ENCODE measurements at places on chromosomes 2 and 18. TPM values are rescaled to one million over a fixed set of nuclear protein-coding genes. Genes with fewer than 3 reads are reported as not detected.

The C2orf81 gene
- total RNA-seq = 0.53 TPM

The OR6B3 gene
- total RNA-seq = not detected

The STARD7 gene
- total RNA-seq = 169 TPM

The EPG5 gene
- total RNA-seq = 5.1 TPM

The KYNU gene
- 304 TPM for total RNA-seq

The APCDD1 gene
- total RNA-seq = 5.3 TPM

The THSD7B gene
- total RNA-seq = 0.35 TPM

The ACMSD gene
- not detected for total RNA-seq

The ACKR3 gene
- total RNA-seq = 1.0 TPM

The ATP8B1 gene
- 0.64 TPM for total RNA-seq

The FIGN gene
- 2.4 TPM for total RNA-seq

The SERPINB12 gene
- not detected for total RNA-seq

The RPIA gene
- total RNA-seq = 7.9 TPM

- DNase-seq = no peak
Observed at GRCh38 chr2:119598596-119599263, 54.5 kb downstream of the CFAP221 start.

- no peak for DNase-seq
Observed at GRCh38 chr18:29512761-29513160, 1335.8 kb upstream of the CDH2 start.

GRCh38 chr2:201057715-201058248 lies 13.7 kb downstream of the HYCC2 start:
- DNase-seq = no peak

GRCh38 chr2:101349893-101350662 lies 37.2 kb downstream of the CREG2 start:
- peak; percentile 20 for DNase-seq

- DNase-seq = no peak
Observed at GRCh38 chr18:72613534-72613930, 69.4 kb upstream of the CBLN2 start.

- no peak for DNase-seq
Observed at GRCh38 chr2:236014408-236015131, 153.6 kb downstream of the GBX2 start.

GRCh38 chr2:179843541-179843940 lies 17.9 kb downstream of the ZNF385B start:
- DNase-seq = no peak

DNA sequence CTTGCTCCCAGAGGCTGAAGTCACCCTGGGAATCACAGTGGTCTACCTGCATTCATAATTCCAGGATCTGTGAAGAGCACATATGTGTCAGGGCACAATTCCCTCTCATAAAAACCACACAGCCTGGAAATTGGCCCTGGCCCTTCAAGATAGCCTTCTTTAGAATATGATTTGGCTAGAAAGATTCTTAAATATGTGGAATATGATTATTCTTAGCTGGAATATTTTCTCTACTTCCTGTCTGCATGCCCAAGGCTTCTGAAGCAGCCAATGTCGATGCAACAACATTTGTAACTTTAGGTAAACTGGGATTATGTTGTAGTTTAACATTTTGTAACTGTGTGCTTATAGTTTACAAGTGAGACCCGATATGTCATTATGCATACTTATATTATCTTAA lies 24.2 kb downstream of the ICOS start:
- DNase-seq = no peak

- DNase-seq = no peak
Observed at GRCh38 chr18:73742957-73743356, 404.7 kb downstream of the FBXO15 start.

DNA sequence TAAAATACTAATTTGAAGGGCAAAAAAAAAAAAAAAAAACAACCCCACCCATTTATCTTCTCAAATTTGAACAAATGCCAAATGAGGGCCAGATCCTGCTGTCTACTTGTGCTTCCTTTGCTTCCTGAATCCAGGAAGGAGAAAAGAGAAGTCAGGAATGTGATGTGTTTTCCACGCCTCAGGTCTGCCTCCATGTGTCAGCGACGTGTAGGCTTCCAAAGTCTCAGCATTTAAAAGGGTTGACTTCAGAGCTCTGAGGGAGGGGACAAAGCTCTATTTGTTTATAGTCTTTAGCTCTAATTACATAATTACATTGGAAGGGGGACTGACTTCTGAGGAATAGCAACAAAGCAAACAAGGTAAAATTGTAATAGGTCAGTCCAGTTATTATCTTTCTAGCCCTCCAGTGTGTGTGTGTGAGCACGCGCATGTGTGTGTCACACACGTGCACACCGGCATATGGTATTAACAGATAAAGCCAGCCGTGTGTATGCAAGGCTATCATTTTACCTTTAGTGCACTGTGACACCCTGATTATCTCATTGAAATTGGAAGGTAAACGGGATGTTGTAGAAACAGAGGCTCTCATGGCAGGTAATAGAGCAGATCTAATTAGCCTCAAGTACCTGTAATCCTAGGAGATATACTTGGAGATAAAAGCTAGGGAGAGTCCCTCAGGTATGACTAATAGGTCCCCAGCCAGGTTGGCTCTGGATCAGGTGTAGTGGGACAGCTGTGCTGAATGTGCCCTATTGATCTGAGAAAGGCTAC lies 911.4 kb upstream of the ZEB2 start:
- DNase-seq = peak; percentile 30

- DNase-seq = peak; percentile 29
Observed at GRCh38 chr18:67428805-67429204, 87.7 kb downstream of the DSEL start.

- DNase-seq = no peak
Observed at GRCh38 chr2:192735447-192735846, 540.7 kb upstream of the TMEFF2 start.

DNA sequence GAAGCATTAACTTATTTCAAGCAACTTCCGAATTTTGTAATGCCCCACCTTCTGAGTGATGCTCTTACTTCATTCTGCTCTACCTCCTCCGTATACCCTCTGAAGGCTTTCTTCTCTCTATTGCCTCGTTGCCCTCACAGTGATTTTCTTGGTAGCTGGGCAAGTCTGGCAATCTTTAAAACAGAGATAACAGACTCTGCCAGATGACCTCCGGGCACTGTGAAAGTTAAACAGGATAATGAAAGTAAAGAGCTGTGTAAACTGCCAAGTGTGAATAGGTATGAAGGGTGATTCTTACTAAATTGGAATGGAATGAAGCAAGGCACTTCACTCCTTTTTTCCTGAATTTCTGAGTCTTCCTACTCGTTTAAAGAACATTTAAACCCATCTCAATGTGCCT lies 207.3 kb upstream of the GYPC start:
- no peak for DNase-seq

DNA sequence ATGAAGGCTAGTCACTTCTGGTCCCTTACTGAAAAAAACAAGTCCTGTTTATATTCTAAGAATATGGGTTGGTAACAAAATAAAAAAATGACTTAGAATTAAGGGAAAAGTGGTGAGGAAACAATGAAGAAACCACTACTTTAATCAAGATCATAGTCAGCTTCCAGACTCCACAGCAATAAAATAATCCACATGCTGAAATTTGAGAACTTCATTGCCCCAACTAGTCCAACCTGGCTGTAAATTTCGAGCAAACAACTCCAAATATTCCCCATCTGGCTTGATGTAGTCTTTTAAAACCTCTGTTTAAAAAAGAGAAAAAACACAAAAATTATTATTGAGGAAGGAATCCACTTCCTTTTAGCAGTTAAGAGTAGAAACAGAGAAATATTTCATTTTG lies 32.5 kb downstream of the METTL4 start:
- peak; percentile 69 for DNase-seq

- DNase-seq = no peak
Observed at GRCh38 chr2:37625796-37626571, 45.5 kb downstream of the CDC42EP3 start.

DNA sequence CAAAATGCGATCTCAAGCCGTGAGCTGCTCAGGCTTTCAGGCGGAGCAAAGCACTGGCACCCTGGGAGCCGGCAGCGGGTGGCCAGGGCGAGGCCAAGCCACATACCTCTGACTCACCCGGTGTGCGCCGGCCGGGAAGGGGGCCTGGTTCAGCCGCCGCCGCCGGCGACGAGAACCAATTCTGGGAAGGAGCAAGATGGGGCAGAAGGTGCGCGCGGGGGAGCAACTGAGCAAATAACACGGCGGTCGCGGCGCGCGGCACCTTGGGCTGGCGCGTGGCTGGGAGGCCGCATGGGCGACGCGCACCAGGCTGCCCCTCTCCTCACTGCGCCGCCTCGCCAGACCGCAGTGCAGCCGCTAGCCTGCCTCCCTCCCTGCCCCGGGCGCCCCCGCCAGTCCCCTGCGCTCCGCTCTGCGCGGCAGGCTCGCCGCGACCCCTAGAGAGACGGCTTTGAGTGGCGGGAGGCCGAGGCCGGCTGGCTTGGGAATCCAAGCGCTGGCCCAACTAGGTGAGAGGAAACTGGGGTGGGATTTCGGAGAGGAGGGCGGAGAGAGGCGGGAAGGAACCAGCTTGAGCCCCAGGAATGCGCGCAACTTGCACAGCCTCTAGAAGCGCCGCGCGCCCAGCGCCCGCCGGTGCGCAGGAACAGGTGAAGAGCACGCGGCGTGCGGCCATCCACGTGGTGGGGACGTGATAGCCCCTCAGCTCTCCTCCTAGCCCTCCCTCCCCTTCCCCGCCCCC lies 3.2 kb downstream of the NRP2 start:
- no peak for DNase-seq

DNA sequence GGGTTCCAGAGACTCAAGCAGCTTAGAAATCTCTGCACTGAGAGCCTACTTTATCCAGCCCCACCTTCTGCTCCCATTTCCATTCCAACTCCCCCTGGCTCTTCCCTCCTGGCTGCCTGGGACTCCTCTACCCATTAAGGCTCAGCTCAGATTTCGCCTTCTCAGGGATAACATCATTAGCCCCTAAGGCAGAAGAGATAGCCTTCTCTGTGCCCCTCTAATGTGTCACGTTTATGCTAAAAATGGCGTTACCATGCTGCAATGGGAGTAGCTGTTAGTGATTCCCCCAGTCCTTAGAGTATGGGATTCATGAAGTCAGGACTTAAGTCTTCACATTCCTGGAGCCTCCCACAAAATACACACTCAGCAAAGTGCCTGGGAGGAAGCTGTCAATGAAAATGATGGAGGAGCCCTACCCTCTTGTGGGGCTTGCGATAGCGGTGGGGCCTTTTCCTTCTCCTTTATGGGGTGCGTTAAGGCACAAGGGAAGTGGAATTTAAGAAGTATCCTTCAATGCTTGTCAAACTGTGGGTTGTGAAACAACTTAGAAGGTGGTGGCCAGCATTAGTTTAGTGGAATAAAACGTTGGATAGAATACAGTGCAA lies 144.7 kb upstream of the COPS8 start:
- DNase-seq = no peak

- no peak for DNase-seq
Observed at GRCh38 chr18:70291295-70291574, 2.4 kb downstream of the SOCS6 start.

GRCh38 chr2:16713011-16713423 lies 47.4 kb upstream of the CYRIA start:
- no peak for DNase-seq

- DNase-seq = no peak
Observed at GRCh38 chr2:42962508-42962953, 170.1 kb upstream of the HAAO start.

DNA sequence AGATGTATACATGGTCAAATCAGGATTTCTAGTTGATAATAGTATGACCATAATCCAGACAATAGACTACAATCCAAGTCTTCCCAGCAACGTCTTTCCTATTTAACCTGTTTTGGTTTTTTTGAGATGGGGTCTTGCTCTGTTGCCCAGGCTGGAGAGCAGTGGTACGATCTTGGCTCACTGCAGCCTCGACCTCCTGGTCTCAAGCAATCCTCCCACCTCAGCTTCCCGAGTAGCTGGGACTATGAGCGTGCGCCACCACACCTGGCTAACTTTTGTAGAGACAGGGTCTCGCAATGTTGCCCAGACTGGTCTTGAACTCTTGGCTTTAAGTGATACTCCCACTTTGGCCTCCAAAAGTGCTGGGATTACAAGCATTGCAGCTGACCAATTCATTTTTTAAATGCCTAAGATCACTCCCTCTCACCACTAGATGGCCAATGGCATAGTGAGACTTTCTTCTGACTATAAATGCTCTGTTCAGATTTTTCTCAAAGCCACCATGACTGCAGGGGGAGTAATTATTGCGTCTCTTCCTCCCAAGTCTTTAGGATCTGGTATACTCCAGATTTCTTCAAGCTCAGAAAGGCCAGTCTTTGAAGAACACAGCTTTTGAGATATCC lies 47.6 kb downstream of the HNRNPLL start:
- DNase-seq = peak; percentile 34

DNA sequence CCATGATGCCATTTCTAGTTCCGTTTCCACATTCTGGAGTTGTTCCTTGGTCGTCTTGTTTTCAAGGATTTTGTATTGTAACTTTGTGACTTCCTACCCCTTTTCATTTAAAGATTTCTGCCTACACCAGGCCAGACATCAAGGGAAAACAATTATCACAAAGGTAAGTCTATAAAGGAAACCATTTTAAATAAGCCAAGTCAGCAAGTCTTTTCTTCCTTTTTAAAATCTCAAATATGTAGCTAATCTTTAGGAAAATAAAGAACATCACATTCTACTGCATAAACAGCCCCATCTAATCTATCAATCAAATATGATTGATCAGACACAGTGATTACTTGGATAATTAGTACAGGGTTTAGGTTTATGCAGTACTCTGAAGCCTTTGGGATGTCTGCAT lies 35.8 kb upstream of the INSIG2 start:
- no peak for DNase-seq

DNA sequence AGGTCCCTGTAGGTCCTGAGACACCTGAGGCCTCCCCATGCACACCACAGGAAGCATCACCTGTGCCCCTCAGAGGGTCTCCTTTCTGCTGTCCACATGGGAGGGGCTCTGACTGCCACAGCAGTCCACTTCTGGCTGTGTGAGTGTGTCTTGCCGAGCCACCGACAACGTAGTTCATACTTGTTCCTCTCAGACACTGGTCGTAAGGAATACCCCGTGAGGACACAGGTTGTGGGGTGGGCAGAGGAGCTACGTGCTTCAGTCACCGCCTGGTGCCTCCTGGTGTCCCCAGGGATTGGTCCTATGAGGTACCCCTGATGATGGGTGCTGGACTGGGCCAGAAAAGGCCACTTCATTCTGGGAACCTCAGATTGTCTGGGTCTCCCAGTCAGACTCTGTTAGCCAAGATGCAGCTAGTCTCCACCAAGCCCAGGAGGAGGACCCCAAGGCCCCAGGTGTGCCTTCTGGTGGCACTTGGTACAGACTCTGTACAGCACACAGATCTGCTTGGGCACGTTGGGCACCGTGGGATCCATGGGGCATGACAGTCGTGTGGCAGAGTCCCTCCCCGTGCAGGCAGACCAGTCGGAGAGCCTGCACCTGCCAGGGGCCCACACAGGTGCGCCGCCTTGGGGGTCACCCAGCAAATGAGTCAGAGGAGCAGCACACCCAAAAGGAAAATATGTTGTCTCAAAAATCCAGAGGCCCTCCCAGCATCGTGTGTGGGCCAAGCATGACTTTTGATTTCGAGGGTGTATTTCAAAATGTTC lies 2.5 kb downstream of the ARHGEF4 start:
- DNase-seq = no peak

GRCh38 chr2:221464971-221465370 lies 107.1 kb downstream of the EPHA4 start:
- no peak for DNase-seq
